ENCODE measurements at places on chromosomes 2 and 18.

DNA sequence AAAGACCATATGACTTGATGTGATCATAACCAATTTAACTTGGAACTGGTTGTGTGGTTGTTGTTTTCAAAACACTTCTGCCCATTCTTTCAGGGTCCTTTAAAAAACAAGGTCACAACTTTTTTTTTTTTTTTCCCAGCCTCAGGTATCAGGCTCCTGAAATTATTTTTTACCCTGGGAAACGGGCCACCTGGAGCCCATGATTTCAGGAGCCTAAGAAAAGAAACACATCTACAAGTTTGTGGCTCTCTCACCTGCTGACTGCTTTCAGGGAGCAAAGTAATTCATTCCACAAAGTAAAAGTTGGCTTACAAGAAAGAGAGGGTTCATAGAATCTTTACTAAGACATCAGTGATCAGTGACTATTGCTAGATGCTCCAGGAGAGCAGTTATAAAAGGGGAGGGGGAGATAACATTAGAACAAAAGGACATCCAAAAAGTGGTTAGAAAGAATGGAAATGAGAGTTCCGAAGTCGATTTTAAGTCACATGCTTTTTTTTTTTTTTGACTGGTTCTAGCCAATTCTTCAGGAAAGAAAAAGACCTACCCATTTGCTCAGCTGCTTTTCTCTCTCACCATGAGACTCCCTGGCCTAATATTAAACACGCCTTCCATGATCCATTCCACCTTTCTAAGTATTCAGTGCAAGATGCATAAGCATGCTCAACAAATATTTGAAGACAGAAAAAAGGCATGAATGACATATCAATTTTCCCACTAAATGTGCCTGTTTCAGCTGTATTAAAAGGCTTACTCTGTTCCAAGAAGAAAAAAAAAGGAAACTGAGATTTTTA, 267.3 kb downstream of the LRATD1 start:
- no peak for DNase-seq

- DNase-seq = no peak
Observed at GRCh38 chr2:144468823-144469595, 50.9 kb downstream of the ZEB2 start.

DNA sequence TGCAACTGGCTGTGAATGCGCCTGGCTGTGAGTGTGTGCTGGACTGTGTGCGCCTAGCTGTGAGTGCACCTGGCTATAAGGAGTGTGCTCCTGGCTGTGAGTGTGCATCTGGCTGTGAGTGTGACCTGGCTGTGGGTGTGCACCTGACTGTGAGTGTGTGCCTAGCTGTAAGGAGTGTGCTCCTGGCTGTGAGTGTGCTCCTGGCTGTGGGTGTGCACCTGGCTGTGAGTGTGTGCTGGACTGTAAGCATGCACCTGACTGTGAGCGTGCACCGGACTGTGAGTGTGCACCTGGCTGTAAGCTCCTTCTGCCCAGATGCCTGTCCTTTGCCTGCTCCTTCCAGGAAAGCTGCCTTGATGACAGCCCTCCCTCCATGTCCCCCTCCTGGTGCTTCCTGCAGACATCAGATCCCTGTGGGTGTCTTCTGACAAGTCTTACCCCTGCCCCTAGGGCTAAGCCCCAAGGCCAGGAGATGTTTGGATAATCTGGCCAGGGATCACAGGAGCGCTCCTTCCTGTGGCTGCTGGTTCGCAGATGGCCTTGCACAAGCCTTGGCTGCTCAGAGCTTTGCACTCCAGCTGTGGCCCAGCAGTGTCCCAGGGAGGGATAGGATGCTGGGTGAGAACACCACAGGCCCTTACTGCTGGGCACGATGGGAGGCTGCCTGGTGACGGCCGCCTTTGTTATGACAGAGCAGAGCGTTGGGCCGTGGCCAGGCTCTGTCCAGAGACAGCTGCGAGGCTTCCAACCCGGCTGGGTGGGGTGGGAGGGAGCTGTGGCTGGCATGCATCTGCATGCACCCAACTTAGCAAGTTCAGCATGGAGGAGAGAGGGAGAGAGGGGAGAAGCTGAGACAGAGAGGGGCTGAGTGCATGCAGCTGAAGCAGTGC, 89.9 kb downstream of the GLI2 start:
- no peak for DNase-seq

GRCh38 chr2:220221992-220222391, 594.6 kb downstream of the SLC4A3 start:
- DNase-seq = no peak

DNA sequence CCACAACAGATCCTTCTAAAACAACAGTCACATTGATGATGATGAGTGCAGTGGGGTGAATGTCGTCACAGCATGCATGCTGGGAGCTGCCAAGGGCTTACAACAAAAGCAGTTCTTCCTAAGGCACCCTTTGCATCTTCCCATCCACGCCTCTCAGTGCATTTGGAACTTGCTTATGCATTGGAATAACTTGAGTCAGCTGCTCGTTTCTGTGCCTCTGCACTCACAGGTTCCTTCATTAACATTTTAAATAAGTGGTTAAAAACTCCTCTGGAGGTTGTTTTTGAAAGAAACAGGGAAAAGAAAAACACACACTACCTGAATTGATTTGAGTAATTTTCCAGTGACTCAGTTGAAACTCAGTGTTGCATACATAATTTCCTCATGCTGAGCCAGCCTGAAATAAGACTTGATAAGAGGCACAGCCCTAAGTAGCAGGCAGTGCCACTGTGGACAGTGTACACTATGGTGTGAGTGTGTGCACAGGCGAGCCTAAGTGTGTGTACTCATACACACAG, 46.8 kb upstream of the TRIM43B start:
- no peak for DNase-seq

- DNase-seq = no peak
Observed at GRCh38 chr2:135603543-135603942, 72.3 kb downstream of the R3HDM1 start.

DNA sequence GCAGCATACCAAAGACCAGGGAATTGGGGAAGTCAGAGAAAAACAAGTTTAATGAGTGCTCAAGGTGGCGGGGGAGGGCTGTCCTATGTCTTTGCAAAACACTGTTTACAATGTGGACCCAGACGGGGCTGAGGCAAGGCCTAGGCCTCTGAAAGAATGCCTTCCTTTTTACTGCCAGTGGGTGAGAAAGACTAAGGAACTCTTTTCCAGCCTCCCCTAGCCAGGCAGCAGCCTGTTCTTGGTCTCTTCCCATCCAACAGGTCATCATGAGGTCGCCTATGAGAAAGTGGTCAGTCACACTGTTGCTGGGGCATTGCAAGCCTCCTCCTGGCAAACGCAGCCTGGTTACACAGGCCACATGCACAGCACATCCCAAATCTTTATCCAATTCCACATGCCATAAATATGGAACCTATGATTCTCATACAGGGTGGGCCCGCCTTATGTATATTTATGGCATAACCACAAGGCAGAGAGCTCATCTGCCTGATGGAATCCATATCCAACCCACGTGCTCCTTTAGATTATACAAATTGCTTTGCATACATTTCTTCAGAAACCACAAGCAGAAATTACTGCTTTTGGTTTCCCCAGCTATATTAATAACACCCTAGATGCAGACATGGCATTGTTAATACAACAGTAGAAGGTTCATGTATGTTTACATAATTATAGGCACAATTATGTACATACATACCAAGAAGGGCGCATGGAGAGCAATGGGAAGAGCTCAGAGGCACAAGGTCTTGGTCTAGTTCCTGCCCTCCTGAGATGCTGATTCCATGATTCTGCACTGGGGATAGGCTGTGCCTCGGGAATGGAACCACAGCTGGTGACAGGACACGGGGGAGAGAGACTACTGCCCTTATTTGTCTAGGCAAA, 48.6 kb downstream of the NRP2 start:
- DNase-seq = no peak

- no peak for DNase-seq
Observed at GRCh38 chr2:215136669-215137328, 1.6 kb downstream of the ABCA12 start.

DNA sequence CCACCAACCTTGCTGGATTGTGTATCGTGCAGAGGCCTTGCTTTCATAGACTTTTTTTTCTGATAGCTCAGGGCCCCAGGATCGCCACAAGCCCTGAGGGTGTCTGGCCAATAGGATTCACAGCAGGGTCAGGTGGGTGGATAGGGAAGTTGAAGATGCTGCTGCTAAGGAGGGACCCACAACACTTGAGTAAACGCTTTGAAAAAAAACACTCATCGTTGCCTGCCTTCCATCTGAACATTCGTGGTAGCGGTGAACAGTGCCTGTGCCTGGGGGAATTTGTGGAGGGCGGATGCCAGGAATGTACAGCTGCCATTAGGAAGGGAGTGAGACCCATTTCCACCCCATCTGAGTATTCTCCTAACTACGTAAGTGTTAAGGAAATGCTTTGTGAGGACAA, 104.6 kb upstream of the TPO start:
- DNase-seq = no peak

Data from 8988T (cell line).